Activated naive CD4-positive, alpha-beta T cell treated with Interleukin-2 at 50 U/mL for 16 hours (primary cell): ENCODE measurements at places on chromosomes 13 and 19.
A peak's percentile ranks its signal among the peaks of the same experiment; 100 is the strongest.

DNA sequence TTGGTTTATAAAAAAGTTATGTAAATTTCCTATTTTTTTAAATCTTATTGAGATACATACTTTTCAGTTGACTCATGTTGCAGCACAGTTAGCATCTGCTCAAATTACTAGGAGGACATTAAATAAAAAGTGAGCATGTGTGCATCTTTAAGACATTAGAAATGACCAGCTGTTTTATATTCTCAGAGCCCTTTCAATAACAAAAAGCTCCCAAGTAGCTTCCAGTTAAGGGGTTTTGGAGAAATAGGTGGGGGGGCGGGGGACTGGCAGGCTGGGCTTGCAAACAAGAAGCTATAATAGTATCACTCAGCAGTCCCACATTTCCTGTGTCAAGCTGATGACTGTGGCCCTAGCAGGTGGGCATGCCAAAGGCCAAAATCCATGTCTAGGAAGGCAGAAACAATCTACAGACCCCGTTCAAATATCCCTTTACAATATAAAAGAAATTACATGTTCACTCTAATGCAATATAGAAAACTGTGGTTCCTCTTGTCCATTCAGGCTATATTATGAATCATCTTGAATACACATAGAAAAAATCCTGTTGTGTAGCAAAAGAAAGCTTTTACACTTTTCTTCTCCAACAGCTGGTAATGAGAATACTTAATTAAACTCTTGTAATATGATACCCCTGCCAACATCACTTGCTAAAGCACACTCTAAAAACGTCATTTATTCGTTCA is 1713.2 kb upstream of the SLC10A2 start:
- no peak for DNase-seq

- DNase-seq, result no peak
These were observed 42.7 kb upstream of the VSTM2B start for GRCh38 chr19:29482855-29483640.

- no peak for DNase-seq
These were observed 329.5 kb downstream of the KCNRG start for GRCh38 chr13:50344717-50345116.

GRCh38 chr13:46803586-46803985 is 6.6 kb upstream of the ESD start:
- DNase-seq, result no peak

GRCh38 chr19:57560049-57560491 is 407 bp upstream of the ZNF550 start:
- DNase-seq, result no peak

- no peak for DNase-seq
These were observed 64.9 kb downstream of the ANKRD10 start for GRCh38 chr13:110850006-110850405.

- no peak for DNase-seq
These were observed 259.9 kb downstream of the TBC1D4 start for GRCh38 chr13:75222031-75222430.

DNA sequence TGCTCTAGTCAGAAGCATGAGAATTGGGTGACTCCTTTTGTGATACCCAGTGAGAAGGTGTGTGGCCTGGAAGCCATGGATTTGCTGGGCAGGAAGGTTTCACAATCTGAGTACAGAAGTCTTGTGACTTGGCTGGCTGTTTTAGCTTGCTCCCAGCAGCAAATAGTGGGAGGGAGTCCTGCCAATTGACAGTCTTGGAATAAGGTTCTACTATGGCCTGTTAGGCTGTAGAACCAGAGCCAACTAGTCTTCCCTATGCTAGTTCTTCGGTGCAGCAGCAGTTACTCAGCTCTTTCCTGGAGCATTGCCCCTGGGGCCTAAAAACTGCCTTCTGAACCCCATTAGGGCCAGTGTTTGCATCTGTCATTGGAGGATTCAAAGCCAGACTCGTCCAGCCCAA is 1935.4 kb upstream of the PCDH20 start:
- no peak for DNase-seq

DNA sequence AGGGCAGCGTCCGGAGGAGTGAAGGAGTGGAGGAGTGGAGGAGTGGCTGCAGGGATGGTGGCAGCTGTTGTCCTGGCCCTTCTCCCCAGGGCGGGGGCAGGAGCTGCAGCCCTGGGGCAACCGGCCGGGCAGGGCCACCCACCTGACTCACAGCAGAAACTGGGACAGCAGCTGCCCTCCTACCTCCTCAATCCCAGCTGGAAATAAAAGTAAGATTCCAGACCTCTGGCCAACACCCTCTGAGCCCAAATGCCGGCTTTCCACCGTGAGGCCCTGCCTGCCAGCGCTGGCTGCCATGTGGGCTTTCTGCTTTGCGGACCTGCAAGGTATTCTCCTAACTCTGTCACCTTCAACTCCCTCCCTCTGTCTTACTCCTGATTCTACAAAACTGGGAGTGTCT is 3.3 kb upstream of the CLPP start:
- no peak for DNase-seq

DNA sequence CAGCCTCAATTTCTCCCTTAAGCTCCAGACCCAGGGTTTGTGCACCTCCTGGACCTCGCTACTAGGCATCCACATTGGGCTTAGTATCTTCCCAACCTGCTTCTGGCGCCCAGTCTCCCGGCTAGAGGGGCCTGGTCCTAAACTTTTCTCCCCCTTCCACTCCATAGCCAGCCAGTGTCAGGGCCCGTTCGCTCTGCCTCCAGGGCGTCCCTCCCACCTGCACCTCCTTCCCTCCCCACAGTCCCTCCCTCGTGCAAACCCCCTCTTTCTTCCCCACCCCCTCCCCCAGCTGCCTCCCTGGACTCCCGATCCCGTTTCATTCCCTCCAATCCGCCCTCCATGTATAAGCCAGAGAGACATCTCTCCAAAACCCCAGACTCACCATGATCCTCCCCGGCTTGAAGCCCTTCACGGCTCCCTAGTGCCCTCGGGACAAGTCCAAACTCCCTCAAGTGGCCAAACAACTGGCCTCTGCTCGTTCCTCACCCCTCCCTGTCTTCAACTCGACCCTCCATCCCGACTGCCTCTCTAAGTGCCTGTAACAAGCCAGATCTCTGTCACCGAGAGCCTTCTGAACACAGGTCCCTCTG is 997 bp upstream of the SAMD4B start:
- no peak for DNase-seq

- peak; percentile 55 for DNase-seq
These were observed at the start of gene TBXA2R for GRCh38 chr19:3606690-3607289. Gene TBXA2R, minus strand, starts transcription at chr19:3606875. Its CDS starts 6,241 bp downstream, at chr19:3600634.

GRCh38 chr13:61040181-61040580 is 375.5 kb downstream of the PCDH20 start:
- no peak for DNase-seq

DNA sequence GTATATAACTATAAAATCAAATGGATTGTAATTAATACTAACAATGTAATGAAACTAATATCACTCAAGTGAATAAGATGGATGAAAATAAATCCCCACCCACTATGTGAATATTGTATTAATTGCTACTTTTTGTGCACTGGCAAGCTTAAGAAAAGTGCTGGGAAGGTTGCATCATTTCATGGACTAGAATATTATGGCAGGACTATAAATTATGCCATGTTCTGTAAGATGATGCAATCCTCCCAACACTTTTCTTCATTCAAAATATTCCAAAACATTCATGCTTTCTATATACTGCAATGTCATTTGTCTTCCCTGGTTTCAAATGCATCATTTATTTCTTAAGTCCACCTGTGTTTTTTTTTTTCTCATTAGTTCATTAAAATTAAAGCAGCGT is 457.6 kb upstream of the GPC6 start:
- DNase-seq, result no peak

DNA sequence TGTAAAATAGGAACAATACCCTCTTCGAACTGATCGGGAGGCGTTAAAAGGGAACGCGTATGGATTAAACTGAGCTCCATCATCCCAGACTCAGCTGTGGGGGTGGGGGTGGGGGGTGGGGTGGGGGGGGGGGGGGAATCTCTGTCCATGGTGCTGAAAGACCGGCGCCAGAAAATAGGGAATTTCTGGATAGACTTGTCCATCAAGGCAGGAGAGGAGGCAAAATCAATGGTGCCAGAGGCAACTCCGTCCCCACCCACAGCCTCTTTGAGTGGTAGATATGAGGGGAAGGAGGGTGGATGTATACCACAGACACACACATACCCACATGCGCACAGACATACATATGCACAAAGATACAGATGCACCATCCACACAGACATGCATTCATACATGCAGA is 37.4 kb downstream of the ZNF787 start:
- no peak for DNase-seq

- peak; percentile 65 for DNase-seq
These were observed at the start of gene RASA3 for GRCh38 chr13:114132419-114133121. Gene RASA3, minus strand, starts transcription at chr13:114132623. Its CDS starts 134 bp downstream, at chr13:114132489.

GRCh38 chr13:25675060-25675459 is 303.3 kb downstream of the ATP8A2 start:
- DNase-seq, result no peak

DNA sequence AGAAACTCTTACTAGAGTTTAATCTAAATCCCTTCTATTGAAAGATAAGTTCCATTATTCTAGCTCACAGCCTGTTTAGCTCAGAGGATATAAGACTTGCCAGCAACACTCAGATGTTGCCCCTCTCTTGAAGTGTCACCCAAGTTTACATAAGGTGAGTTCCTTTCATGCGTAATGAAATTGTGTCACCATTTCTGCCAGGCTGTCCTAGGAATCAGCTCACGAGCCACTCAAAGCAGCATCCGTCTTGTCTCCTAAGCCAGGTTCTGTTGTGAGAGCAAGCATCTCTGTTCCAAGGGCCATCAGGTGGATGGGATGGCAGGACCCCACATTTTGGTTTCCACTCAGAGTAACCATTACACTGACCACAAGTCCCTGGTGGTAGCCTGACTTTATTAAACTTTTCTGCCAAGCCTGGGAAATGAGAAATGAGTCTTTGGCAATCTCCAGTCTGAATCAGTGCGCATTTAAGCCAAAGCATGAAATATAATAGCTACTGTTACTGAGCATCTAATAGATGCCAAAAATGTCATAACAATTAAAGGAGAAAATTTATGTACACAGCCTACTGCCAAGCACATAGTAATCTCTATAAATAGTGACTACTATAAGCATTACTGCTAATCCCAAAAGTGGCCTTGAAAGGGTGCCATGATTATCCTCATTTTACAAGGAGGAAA is 179.6 kb upstream of the MIR17HG start:
- no peak for DNase-seq

DNA sequence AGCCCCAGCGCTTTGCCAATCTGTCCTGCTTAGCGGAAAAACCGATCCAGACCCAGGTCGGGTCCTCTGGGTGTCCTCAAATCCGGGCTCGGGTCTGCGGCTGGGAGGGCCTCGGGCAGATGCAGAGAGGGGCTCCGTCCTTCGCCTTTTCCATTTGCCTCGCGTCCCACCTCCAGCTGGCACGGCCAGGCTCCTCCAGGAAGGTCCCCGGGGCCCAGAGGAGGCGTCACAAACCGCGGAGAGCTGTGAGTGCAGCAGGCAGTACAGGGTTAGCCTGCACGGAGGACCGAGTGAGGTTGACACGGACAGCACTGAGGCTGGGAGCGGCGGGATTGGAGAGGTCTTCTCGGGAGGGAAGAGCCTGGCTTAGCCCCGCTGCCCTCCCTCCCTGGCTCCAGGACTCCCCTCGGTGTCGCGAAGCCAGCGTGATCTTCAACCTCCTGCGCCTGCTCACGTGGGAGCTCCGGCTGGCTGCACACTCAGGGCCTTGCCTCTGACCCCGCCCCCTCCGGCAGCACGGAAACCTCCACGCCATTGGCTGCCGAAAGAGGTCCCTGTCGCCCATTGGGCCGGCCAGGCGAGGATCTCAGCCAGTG is 2.8 kb upstream of the IFNL2 start:
- DNase-seq, result no peak

- no peak for DNase-seq
These were observed 110.0 kb downstream of the KCNRG start for GRCh38 chr13:50125304-50125553.

- no peak for DNase-seq
These were observed 1505.6 kb upstream of the SLC10A2 start for GRCh38 chr13:104571893-104572229.

GRCh38 chr19:56707821-56708220 is 36.3 kb upstream of the ZNF835 start:
- DNase-seq, result no peak
